ENCODE measurements at places on chromosomes 7 and 10.

DNA sequence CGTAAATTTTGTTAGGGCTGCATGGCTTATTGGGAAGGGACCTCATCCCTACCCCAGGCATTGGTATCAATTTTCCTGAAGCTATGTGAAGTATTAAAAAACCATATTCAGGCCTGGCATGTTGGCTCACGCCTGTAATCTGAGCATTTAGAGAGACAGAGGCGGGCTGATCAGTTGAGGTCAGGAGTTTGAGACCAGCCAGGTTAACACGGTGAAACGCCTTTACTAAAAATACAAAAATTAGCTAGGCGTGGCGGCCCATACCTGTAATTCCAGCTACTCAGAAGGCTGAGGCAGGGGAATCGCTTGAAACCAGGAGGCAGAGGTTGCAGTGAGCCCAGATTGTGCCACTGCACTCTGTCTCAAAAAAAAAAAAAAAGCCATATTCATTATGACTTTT, 7.1 kb downstream of the TASOR2 start:
- DNase-seq: no peak

DNA sequence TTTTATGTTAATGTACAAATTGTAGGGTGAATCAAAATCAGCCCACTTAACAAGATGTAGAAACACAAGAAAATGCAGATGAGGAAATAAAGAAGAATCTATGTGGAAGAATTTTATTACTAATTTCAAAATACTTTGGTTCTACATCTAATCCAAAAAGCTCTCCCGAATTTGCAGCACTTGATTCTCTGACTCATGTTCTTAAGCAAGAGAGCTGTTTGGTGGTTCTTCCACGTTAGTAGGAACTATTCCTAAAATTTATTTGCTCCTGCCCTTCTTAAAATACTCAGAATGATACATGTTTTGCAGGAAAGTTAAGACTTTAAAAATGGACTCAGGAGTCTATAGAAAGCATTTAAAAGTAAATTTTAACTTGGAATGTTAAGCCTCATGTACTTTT, 91.8 kb downstream of the ZMYND11 start:
- no peak for DNase-seq

GRCh38 chr7:129089521-129090212, 34.8 kb upstream of the TNPO3 start:
- no peak for DNase-seq

GRCh38 chr7:2834748-2835441, 9.2 kb downstream of the GNA12 start:
- no peak for DNase-seq

- DNase-seq: no peak
These were observed 60.3 kb upstream of the UNC5B start for GRCh38 chr10:71152043-71152442.

- no peak for DNase-seq
These were observed 8.1 kb upstream of the CROT start for GRCh38 chr7:87337331-87337730.

- no peak for DNase-seq
These were observed 40.9 kb downstream of the ARL5B start for GRCh38 chr10:18699849-18700840.

GRCh38 chr7:135664046-135664589, 1.8 kb downstream of the STMP1 start:
- no peak for DNase-seq

DNA sequence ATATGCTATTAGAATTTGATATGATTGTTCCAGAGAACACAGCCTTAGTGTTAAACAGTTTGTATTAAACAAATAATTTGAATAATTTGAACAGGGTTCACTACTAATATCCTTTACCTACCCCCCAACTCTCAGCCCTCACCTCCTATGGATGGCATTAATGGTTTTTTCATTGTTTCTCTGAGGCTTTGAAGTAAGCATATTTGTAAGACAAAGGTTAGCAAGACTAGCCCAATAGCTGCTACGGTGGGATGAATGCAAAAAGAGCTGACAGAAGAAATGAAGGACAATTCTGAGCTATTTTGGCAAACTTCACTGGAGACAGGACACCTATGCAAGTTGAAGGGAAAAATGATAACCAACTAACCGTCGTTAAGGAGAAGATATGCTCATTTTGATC, 61.6 kb downstream of the ARL4A start:
- DNase-seq: no peak

GRCh38 chr7:44321796-44322195, 3.6 kb downstream of the CAMK2B start:
- no peak for DNase-seq

- DNase-seq: peak; percentile 41
These were observed 43.3 kb downstream of the POLR1F start for GRCh38 chr7:19665399-19666008.

- no peak for DNase-seq
These were observed 8.9 kb downstream of the DLX6 start for GRCh38 chr7:97014145-97014750.

DNA sequence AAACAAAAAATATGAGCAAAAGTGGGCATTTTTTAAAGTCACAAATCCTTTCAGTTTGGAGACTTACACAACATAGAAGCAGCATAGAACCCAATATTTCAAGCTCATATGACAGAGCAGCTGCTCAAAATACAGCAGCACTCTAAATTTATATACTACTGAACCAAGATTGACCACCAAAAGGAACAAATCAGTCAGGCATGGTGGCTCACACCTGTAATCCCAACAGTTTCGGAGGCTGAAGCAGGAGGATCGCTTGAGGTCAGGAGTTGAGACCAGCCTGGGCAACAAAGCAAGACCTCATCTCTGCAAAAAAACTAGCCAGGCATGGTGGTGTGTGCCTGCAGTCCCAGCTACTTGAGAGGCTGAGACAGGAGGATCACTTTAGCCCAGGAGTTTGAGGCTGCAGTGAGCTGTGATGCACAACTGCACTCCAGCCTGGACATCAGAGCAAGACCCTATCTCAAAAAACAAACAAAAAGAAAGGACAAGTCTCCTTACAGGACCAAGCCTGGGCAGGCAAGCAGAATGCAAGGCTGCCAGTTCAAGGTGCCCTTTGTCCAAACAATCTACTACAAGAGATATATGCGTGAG, 40.0 kb downstream of the PARD3 start:
- DNase-seq: no peak

DNA sequence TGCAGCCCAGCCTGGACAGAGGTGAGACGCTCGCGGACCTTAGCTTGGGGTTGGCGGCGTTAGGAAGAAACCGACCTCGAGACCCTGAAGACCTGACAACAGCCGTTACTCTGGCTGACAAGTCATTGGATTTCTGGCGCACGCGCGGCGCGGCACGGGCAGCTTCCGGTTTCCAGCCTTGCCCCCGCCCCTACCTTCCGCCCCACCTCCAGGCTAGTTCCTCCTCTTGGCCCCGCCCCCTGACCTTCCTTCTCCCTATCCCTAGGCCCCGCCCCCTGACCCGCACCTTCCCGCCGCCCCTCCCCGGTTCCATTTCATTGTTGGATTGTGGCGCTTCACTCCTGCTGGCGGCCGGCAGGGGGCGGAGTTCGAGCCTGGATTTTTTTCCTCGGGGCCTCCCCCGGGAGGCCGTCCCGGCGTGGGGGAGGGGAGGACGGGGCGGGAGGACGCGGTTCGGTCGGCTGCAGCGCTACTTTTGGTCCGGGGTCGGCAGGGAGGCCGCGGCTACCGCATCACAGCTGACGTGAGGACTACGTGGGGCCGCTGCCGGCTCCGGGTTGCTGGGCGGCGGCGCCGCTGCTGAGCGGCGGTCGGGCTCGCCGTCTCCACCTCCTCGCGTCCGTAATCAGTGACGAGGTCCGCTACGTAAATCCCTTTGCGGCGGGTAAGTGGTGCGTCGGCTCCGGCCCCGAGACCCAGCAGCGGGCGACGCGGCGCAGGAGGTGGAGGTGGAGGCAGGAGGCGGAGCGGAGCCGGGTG, at the start of gene CREM:
Gene CREM (plus strand): TSS at position 317 of the 759 bp plus-strand sequence. CDS start 10,990 bp downstream, outside the sequence.
- peak; percentile 99 for DNase-seq

DNA sequence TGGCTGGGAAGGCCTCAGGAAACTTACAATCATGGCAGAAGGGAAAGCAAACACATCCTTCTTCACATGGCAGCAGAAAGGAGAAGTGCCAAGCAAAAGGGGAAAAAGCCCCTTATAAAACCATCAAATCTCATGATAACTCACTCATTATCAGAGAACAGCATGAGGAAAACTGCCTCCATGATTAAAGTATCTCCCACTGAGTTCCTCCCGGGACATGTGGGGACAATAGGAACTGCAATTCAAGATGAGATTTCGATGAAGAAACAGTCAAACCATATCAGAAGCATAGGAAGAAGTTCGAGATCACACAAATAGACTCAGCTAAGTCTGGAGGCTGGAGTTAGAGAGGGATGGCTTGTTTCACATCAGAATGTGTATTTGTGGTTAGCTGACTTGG, 869.4 kb upstream of the PHF14 start:
- no peak for DNase-seq

DNA sequence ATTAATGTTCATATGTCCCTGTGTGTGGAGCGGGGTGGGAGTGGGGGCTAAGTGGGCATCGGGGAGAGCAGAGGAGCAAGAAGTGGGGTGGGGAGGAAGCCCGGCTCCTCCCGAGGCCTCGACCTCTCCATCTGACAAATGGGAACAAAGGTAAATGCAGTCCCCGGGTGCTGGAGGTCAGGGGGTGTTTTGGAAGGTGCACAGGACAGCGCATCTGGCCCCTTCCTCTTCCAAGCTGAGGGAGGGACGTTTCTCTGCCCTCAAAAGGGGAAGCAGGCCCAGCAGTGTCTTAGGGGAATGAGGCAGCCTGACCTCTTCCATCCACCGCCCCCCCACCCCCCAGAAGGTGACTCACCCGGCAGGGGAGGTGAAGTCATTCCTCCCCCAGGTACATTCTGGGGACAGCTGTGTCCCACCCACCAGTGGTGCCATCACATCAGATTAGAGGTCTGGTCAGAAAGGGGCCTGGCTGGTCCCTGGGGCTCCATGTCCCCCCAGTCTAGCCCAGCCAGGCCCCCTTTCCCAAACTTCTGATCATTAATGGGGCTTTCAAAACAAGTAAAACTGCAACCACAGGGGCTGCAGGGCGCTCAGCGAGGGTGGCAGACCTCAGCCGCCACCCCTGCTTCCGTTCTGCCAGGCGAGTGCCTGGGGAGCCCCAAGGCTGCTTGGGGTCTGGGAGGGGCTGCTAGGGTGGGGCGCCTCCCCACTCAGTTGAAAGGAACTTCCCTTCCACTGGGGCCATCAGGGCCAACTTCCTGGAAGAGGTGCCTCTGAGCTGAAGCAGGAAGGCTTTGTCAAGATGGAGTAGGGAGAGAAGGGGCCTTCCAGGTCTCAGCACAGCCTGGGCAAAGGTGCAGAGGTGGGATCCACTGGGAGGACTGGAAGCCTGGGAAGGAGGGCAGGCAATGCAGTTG, 10.8 kb downstream of the LFNG start:
- no peak for DNase-seq

- no peak for DNase-seq
These were observed 607.4 kb upstream of the MBL2 start for GRCh38 chr10:53379956-53380355.

DNA sequence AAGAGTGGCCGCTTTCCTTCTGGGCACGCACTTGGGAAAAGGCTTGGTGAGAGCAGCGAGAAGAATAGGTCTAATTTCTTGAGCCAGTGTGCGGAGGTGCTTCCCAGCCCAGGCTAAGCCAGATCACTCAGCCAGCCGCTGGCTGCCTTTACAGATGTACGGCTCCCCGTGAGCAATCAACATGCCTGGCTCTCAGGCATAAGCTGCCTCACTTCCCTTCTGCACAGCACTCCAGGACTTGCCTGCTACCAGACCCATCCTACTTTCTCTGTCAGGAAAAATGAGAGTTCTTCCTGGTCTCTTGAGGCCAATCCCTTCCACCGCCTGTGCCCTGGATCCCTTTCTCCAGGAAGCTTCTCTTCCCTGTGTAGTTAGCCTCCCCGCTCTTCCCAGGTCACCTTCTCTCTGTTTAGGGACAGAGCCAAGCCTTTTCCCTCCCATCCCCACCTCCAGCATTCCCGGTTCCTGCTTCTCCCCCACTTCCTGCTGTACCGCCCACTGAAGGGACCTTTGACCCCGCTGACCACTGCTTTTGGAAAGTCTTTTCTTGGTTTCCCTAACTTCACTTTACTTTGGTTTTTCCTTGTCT, 1.1 kb upstream of the ACTR3C start:
- DNase-seq: no peak

- DNase-seq: no peak
These were observed 10.5 kb downstream of the NRG3 start for GRCh38 chr10:81885491-81885890.

DNA sequence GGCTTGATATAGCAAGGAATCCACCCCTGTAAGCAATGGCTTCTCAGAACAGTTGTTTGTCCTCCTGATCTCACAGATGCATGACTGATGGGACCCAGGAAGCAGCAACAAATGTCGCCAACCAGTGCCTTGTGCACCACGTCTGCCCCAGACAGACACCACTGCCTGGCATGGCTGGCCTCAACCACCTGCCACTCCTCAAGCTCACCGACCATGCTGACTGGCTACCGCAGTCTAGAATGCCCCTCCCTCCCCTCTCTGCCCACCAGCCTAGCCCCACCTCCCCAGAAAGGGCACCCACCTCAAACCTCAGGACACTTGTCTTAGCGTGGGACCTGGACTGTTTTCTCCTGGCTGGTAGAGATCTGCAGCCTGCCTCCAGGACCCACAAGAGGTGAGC, 24.0 kb downstream of the LRRC20 start:
- no peak for DNase-seq

DNA sequence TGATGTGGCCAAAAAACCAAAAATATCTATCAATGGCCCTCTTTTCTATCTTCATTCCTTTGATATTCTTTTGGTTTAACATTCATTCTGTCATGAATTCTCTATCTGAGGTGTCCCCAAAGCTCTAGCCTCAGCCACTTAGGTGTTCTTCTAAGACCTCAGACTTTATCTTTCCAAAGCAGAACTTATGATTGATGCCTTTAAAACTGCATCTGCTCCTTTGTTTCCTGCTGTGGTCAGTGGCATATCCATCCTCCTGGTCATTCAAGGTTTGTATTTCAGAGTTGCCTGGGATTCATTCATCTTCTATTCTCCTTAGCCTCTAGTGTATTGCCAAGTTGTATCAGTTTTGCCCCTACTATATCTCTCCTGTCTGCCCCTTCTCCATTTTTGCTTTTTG, 30.6 kb downstream of the FHIP2A start:
- no peak for DNase-seq

DNA sequence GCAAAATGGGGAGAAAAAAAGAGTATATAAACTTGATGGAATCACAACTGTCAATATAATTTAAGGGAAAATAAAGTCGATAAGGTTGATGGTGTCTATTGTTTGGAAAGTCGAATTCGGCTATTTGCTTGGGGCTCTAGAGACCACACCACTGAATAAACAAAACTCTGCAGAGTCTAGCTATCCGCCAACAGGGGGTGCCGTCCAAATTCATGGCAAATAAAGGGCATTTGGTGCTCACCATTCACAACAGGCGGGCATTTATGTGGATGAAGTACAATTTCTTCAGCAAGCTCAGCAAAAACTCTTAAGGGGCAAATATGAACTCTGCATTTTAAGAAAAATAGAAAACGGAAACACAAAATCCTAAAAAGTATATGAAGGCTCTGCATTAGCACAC, 23.3 kb downstream of the CD36 start:
- no peak for DNase-seq

- no peak for DNase-seq
These were observed 1128.7 kb downstream of the CNTNAP2 start for GRCh38 chr7:147245274-147245673.

Measured in kidney (tissue), 22 donors.